ENCODE measurements at places on chromosomes 3 and 15. TPM values are rescaled to one million over a fixed set of nuclear protein-coding genes. Genes with fewer than 3 reads are reported as not detected.

The CDHR4 gene
- total RNA-seq, result not detected

GRCh38 chr15:100495861-100496260 lies 32.9 kb downstream of the CERS3 start:
- H3K27me3 ChIP-seq, result no peaks in the 10 kb centered on the region
- H3K36me3 ChIP-seq, result no peaks in the 10 kb centered on the region
- no peak for DNase-seq
- H3K4me3 ChIP-seq, result no peak overlapping the region
- no peaks in the 10 kb centered on the region for H3K4me1 ChIP-seq
- H3K27ac ChIP-seq, result no peak overlapping the region

DNA sequence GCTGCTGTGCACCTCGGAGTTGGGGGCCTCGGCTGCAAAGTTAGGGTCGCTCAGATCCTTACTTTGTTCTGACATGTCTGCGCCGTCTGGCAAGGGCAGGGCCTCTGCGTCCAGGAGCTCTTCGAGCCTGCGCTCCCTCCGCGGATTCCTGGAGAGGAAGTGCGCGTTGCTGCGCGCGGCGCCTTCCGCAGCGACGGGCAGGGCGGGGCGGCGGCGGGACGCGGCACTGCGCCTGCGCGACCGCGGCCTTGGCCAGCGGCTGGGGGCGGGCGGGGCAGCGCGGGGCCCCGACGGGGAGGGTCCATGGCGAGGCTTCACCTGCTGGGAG lies at the start of gene NDN:
NDN (minus strand) TSS at position 163 of the 328 bp plus-strand sequence; CDS start at position 75, 88 bp downstream.
- peak within 1 kb of the TSS; percentile 66 for H3K27ac ChIP-seq
- peak within 1 kb of the TSS; percentile 52 for H3K4me3 ChIP-seq
- no peaks in the 10 kb centered on the region for H3K36me3 ChIP-seq
- H3K4me1 ChIP-seq, result peaks cover 19% of the 10 kb centered on the region

DNA sequence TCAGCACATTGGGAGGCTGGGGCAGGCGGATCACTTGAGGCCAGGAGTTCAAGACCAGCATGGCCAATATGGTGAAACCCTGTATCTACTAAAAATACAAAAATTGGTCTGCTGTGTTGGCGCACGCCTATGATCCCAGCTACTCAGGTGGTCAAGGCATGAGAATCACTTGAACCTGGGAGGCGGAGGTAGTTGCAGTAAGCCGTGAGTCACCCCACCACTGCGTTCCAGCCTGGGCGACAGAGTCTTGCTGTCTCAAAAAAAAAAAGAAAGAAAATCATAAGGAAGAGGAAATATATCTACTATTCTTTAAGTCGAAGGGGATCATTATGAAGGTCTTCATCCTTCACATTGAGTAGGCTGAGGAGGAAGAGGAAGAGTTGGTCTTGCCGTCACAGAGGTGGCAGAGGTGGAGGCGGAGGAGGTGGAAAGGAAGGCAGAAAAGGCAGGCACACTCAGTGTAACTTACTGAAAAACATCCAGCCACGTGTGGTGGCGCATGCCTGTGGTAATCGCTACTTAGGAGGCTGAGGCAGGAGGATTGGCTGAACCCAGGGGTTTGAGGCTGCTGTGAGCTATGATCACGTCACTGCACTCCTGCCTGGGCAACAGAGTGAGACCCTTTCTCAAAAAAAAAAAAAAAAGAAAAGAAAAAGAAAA lies 14.2 kb downstream of the CSK start:
- H3K27ac ChIP-seq, result no peak overlapping the region
- no peaks in the 10 kb centered on the region for H3K27me3 ChIP-seq
- peaks cover 68% of the 10 kb centered on the region for H3K4me1 ChIP-seq
- DNase-seq, result no peak

- H3K27ac ChIP-seq, result no peak overlapping the region
- no peak for DNase-seq
- no peaks in the 10 kb centered on the region for H3K36me3 ChIP-seq
- H3K4me3 ChIP-seq, result no peak overlapping the region
- H3K27me3 ChIP-seq, result no peaks in the 10 kb centered on the region
These were observed 178.0 kb upstream of the P2RY1 start for GRCh38 chr3:152656972-152657355.

The ARL6 gene
- total RNA-seq, result 15.7 TPM

The MYLK gene
- 352 TPM for total RNA-seq

DNA sequence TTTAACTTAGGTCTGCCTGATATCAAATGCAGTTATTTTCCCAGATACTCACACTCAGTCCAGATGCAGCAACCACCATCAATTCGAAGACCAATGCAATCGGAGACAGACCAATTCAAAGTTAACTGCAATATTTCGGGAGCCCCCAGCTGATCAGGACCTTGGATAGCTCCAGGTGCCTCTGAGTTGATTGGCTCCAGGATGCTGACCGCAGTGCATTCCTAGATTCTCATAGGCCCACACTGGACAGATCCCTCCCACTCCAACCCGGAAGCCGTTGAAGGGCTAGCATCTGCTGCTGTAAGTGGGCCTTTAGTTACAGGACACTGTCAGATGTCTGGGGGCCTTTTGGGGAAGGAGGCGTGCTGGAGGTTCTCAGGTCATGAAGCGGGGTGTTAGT lies 89.5 kb upstream of the ATP2B2 start:
- H3K4me3 ChIP-seq, result no peak overlapping the region
- no peaks in the 10 kb centered on the region for H3K36me3 ChIP-seq
- no peak for DNase-seq
- no peaks in the 10 kb centered on the region for H3K27me3 ChIP-seq
- H3K4me1 ChIP-seq, result no peaks in the 10 kb centered on the region
- no peak overlapping the region for H3K27ac ChIP-seq

The DNASE1L3 gene
- total RNA-seq, result 13.3 TPM

The FES gene
- 47.4 TPM for total RNA-seq

DNA sequence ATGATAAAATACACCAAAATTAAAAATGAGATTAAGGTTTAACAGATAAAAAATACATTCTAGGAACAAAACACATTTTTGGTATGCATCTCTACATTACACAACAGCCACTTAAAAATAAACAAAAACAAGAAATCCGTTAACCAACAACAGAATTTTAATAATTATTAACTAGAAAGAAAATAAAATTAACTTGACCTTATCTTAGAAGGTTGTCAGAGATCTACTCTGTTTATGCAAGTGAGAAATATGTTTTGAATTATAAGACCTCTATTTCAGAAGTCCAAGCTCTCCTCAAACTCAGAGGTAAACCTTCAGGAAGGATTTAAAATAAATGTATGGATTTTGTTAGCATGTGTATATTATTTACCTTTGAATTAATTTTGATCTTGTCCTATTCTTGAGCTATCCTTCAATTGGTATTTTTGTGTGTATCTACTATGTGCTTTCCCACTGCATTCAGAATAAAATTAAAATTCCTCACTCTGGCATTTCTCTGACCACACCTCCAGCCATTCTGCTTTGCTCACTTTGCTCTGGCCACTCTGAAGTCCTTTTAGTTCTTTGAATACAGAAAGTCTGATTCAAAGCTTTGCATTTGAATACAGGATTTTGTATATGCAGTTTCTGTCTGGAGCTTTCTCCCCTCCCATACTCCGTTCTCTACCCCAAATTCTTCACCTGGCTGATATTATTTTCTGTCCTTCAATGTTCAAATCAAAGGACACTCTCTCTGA lies 352.0 kb downstream of the ZBTB20 start:
- H3K4me1 ChIP-seq, result no peaks in the 10 kb centered on the region
- H3K27ac ChIP-seq, result no peak overlapping the region
- no peak overlapping the region for H3K4me3 ChIP-seq
- no peaks in the 10 kb centered on the region for H3K27me3 ChIP-seq

GRCh38 chr3:105537371-105538080 lies 170.8 kb downstream of the ALCAM start:
- H3K27ac ChIP-seq, result no peak overlapping the region
- H3K27me3 ChIP-seq, result no peaks in the 10 kb centered on the region
- H3K4me3 ChIP-seq, result no peak overlapping the region
- DNase-seq, result no peak

The CCDC39 gene
- total RNA-seq, result not detected

DNA sequence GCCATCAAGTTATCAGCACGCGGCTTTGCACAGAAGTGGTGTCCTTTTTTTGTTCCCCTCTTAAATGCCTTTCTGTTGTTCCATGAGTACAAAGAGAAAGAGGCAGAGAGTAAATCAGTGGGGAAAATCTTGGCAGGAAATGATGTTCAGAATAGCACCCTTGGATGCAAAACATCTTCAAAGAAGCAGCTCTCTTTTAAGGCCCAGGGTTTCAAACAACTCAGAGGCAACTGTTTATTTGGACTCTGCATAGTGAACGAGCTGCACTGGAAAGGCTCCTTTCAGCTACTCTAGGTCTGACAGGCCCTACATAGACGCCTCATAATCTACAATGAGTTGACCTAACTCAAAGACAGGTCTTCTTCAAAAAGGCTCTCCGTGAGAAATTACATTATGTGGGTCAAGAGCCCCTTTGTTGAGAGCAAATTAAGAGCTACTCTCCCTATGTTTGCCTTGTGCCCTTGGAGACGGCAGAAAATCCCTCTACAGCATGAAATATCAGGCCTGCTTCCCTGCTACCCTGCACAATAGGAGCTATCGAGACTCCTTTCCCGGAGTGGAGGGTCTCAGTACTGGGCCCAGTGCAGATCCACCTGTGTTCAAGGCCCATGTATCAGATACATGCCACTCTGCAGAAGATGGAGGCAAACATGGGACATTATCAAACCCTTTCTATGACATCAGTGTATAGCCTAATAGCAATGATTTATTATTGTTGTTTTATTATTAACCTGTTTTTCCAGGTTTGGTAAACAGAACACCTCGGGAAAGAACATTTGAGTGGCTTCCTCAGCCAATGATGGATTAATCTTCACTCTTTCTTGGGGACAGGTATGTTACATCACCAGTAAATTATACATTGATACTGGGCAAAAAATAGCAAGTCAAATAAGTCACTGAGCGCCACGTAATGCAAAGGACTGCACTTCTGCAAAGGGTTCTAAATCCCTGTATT lies 53.1 kb downstream of the HEG1 start:
- DNase-seq, result no peak
- no peak overlapping the region for H3K4me3 ChIP-seq
- H3K27ac ChIP-seq, result peak overlapping the region; percentile 34
- no peaks in the 10 kb centered on the region for H3K27me3 ChIP-seq
- peaks cover 30% of the 10 kb centered on the region for H3K4me1 ChIP-seq
- no peaks in the 10 kb centered on the region for H3K36me3 ChIP-seq

GRCh38 chr15:58457466-58457965 lies 25.7 kb downstream of the LIPC start:
- no peaks in the 10 kb centered on the region for H3K27me3 ChIP-seq
- peaks cover 25% of the 10 kb centered on the region for H3K4me1 ChIP-seq
- H3K36me3 ChIP-seq, result no peaks in the 10 kb centered on the region
